Articular chondrocyte of knee joint (primary cell): ENCODE measurements at places on chromosomes 12 and 14. TPM values are rescaled to one million over a fixed set of nuclear protein-coding genes. Genes with fewer than 3 reads are reported as not detected.

Gene KRT5
- not detected in 2 replicates for total RNA-seq

Gene CCDC92
- total RNA-seq, result 21.0 and 22.7 TPM in 2 replicates

Gene INSM2
- not detected in 2 replicates for total RNA-seq

Gene DPPA3
- total RNA-seq, result not detected in 2 replicates

Gene MEG3
- 400 and 501 TPM in 2 replicates for total RNA-seq
